ENCODE measurements at places on chromosomes 11 and 22.

- DNase-seq: no peak
These were observed 22.0 kb upstream of the CAT start for GRCh38 chr11:34416766-34417165.

DNA sequence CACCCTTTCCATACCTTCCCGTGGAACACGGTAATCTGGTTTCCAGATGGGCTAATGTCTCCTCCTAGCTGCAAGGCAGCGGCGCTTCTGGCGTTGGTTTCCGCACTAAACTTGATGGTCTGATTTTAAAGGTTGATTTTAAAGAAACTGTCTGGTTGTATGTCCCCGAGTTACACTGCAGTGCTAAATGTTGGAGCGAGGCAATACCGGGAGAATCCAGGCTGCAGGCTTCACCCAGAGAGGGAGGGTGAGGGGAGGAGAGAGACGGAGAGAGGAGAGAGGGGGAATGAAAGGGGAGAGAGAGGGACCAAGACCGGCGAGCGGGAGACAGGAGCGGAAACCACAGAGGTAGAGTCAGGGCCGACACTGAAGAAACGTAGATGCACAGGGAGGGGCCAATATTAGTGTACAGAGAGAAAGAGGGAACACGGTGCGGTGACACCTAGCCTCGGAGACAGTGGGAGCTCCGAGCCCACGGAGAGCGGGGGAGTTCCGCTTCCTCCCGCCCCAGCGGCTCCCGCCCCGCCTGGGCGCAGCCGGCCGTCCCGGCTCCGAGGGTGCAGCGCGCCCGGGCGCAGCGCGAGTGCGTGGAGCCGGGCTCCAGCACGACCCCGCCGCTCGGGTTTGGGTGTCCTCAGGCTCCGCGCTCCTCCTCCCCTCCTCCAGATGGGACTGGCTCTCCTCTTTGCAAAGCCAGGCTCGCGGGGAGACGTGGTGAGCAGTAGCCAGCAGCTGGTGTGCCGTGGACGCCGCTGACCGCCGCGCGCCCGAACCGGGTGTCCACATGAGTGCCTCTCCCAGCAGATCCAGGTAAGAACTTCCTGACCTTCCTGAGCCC is 71.9 kb upstream of the GRAMD1B start:
- no peak for DNase-seq

DNA sequence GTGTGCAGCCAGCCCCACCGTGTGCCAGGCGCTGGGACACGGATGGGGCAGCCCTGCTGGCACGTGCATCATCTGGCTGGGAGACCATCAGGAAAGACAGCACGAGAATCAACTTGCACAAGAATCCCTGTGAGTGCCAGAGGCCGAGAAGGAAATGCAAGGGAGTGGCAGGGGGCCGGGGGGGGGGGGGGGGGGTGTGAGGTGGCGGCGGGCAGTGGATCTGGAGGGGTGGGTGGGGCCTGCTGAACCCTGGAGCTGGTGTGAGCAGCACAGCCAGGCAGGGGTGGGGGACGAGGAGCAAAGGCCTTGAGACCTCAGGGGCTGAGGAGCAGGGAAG is 14.0 kb upstream of the FLRT1 start:
- DNase-seq: no peak

DNA sequence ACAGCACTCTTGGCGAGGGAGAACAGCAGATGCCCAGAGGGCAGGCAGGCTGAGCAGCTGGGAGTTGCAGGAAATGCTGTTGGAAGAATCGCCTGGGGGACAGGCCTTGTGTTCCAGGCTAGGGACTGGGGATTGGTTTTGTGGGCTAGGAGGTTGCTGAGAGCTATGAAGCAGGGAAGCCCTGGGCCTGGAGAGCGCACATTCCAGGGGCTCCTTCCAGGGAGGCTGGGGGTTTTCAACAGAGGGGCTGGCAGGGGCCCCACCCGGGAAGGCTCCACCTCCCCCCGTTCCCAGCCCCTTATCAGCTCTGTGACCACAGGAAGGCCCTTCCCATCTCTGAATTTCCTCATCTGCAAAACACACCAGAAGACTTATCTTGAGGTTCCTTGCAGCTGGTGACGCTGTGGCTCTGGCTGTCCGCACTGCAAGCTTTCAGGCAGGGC is 21.7 kb downstream of the WNT11 start:
- no peak for DNase-seq

DNA sequence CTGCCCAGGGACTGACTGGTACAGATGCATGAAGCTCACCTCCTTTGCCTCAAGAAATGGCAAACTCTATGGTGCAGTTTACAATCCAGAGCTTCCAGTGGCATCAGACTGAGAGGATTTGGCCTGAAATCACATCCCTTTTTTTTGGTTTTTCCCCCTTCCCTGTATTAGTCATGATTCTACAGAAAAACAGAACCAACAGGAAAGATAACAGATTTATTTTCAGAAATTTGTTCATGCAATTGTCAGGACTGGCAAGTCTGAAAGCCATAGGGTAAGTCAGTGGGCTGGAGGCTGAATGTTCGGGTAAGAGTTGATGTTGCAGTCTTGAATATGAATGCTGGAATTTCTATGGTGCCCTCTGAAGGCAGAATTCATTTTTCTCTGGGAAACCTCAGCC is 12.0 kb upstream of the ZDHHC13 start:
- DNase-seq: no peak
